DMS 273 treated with DMSO at 0.1 percent for 48 hours (cell line): ENCODE measurements at places on chromosomes 11 and 22.

GRCh38 chr11:62914416-62914815 is 6.7 kb downstream of the CHRM1 start:
- DNase-seq: no peak

DNA sequence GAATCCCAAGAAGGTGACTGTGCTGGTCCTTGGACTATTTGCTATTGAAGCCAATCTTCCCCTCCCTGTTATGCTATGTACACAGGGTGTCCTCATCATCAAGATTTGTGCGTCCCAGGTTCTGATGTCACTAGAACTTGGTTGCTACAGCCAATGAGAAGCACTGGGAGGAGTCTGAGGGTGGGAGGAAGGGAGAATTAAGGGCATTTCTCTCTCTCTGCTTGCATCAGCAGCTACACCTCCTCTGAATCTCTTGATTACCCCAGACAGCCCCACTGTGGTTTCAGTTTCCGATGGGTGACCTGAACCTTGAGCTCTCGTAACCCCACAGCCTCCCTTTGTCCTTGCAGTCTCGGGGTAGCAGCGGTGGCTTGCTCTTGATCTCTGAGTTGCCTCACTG is 212.4 kb upstream of the SESN3 start:
- DNase-seq: no peak

GRCh38 chr11:34274712-34275398 is 83.0 kb downstream of the ABTB2 start:
- no peak for DNase-seq

DNA sequence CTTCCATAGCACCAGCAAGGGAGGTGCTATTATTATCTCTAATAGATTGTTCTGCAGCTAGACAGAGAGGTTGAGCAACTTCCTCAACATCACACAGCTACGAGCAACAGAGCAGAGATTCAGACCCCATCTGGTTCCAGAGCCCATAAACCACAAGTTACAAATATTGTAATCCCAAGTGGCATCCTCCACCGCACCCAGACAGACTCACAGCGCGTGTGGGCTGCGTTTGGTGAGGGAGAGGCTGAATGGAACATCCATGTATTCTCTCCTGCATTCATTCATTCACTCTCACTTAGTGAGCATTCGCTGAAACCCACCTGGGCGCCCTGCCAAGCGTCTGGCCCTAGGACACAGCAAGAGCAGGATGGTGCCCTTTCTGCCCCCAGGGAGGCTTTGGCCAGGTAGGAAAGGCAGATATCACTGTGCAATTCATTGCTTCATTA is 33.5 kb downstream of the LIF start:
- no peak for DNase-seq

DNA sequence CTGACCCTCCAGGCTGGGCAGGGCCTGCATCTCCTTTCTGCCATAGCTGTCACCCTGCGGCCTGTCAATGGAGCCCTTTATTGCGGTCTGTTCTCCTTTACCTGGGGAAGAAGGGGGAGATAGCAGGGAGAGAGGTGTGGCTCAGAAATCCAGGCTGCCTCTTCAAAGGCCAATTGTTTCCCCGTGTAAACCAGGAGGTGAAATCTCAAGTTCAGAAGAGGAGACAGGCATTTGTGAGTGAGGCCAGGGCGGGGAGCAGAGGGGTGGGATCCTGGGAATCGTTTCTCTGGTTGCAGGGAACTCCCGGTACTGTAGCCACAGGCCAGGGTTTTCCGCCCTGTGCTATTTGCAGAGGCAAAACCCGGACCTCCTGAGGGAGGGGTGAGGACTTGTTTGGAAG is 9.1 kb downstream of the DCPS start:
- DNase-seq: no peak

GRCh38 chr11:69293819-69294505 is at the start of gene MYEOV:
MYEOV (plus strand) TSS chr11:69294155; CDS start chr11:69295355, 1,200 bp downstream.
- no peak for DNase-seq

GRCh38 chr11:126949066-126949891 is 51.3 kb downstream of the KIRREL3 start:
- DNase-seq: no peak

DNA sequence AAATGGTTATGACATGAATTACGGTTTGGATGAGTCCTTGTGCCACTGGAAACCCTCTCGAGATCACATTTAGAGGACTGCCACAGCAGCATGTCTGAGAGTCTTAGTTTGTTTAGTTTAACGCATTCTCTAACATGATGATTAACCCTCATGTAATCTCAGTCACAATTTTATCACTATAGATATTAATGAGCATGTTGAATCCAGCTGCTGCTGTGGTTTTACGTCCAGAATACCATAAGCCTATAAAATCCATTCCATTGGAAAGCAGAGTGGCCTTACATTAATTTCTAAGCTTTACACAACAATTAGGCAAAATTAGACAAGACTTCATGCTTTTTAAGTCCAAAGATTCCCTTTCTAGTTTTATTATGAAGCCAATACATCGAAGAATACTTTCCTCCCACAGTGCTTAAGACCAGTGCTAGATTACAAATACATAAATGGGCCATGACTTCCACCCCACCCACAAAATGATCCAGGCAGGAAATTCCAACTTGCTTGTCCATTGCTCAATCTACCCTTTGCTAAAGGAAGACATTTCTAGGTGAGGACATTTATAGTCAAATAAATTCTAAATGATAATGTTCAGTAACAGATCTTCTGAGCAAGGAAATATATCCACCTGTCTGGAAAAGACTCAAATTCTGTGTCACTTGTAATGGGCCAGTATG is 3.5 kb upstream of the ELMOD1 start:
- DNase-seq: no peak

DNA sequence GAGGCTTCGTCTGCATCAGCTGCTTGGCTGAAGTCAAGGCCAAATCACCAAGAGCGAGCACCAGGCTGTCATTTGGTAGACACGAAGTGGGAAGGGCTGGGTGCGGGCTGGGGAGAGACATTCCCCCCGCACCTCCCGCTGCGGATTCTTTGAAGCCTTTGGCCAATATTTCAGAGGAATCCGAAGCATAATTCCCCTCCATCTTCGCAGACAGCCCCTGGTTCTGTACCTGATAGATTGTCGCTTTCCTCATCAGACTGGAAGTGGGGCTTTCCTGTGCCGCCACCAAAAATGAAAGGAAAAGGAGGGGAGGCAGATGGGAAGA is 15.3 kb downstream of the BLID start:
- no peak for DNase-seq

GRCh38 chr11:16969010-16969999 is 44.9 kb downstream of the PLEKHA7 start:
- DNase-seq: no peak

- DNase-seq: no peak
These were observed 1221.7 kb downstream of the BRD1 start for GRCh38 chr22:48605856-48606481.

DNA sequence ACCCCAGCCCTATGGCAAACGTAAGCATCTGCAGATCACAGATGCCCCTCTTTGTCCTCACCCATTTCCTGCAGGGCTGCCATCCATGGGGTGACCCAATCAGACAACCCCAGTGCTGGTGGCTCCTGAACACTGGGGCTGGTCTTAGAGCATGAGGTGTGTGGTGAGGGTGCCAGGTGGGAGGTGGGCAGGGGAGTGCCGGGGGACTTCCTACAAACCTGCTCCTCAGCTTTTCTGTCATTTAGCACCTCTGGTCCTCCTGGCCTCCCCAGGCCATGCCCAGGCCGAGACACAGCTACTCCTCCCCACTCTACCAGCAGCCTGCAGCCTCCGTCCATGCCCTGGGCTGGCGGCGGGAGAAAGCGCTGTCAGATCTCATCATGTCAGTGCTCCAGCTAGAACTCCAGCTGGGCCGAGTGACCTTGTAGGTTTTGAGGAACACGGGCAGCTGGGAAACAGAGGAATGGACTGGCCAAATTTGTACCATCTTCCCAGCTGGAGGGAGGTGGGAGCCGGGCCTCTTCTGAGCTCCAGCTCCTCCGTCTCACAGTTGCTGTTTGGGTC is 157.7 kb upstream of the NECTIN1 start:
- no peak for DNase-seq

GRCh38 chr11:122030286-122030685 is 85.7 kb downstream of the BLID start:
- no peak for DNase-seq

DNA sequence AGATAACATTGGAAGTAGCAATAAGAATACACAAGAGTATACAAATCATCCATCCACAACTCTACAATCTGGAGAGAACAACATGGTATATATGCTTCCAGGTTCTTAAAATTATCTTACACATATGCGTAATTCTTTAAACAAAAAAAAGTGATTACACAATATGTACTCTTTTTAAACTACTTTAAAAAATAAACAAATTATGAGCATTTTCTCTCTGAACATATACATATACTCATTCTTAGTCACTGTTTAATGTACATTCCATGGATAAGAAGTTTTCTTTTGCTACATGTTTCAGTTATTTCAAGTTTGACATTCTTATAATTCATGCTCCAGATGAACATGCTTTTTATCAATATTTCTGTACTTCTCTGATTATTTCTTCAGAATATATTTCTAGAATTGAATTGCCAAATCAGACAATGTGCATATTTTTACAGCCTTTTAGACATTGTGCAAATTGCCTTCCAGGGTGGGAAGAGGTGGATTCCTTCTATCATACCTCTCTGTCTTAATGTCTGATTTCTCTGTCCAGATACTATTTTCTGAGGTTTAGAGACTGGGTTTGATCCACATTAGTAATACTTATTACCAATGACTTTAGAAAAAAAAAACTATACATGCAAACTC is 551.6 kb downstream of the METTL15 start:
- no peak for DNase-seq

DNA sequence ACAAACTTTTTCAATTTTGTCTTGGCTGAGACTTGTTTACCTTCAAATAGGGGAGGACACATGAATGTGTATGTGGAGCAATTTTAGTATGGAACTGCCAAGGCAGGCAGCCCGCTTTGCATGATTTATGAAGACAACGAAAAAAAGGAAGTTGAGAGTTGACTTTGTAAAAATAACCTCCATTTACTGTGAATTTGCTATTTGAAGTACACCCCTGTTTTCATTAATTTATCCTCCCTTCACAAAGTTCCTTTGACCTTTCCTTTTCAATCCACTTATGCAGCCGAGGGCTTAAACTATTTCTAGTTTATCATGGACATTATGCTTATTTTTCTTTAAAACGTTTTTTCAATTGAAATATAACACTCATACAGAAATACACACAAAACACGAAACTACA is 369.6 kb upstream of the CADM1 start:
- no peak for DNase-seq

DNA sequence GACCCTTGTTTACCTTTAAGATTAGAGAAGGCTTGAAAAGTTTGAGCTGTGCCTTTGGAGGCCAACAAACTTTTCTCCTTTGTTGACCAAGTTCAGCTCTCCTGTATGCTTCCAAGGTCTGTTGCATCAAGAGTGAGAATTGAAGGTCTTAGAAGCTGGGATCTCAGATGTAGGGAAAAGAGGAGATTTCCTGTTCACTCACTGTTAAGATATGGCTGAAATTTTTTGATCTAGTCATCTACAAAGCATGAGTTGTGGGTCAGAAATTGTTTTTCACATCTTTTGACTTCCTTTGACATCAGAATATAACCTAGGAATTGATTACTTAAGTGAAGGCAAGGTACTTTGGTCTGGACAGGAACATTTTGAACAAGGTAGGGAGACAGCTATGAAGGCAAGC is 12.1 kb downstream of the OR51B4 start:
- no peak for DNase-seq

DNA sequence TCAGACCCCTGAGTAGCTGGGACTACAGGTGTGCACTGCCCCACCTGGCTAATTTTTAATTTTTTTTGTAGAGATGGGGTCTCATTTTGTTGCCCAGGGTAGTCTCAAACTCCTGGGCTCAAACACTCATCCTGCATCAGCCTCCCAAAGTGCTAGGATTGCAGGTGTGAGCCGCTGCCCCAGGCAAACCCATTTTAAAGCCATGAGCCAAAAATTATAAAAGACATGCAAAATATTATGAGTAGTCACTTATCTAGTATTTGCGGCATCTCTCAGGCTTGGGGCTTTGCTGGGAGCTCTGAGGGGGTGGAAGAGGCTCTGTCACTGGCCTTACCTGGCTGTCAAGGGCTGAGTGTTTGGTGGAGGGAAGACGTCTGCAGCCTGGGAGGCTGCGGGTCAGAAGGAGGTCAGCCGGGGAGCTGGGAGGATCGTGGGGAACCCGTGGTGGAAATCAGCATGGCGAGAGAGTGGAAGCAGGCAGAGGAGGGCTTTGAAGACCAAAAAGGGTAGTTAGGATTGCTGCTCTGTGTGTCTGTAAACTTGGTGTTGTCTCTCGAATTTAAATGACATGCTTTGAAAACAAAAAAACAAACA is 69.1 kb upstream of the PARVG start:
- no peak for DNase-seq

DNA sequence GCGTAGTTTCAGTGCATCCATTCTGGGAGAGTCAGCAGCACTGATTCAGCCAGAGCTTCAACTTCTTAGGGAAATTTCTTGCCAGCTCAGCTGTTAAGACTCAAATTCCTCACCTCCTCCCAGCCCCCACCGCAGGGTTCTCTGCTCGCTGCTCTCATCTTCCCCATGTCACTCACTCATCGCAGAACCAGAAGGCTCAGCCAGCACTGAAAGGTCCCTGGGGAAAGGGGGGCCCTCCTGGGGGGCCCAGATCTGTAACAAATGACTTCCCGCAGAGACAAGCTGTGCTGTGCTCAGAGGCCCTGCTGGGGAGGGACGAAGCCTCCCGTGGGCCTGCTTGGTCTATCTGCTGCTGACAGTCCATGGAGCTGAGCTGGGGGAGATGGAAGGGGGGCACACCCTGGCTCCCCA is 220.6 kb downstream of the NTM start:
- no peak for DNase-seq

DNA sequence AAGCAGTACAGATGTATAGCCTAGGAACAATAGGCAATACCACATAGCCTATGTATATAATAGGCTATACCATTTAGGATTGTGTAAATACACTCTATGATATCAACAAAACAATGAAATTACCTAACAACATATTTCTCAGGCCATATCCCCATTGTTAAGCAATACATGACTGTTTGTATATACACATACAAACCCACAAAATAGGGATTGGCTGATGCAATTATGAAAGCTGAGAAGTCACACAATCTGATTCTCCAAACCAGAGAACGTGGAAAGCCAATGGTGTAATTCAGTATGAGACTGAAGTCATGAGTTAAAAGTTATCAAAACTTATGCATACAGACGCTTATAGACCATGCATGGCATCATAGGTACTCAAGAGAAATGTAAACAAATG is 700.1 kb upstream of the RAG2 start:
- no peak for DNase-seq

GRCh38 chr22:46622081-46622521 is 1.9 kb downstream of the GRAMD4 start:
- DNase-seq: no peak

DNA sequence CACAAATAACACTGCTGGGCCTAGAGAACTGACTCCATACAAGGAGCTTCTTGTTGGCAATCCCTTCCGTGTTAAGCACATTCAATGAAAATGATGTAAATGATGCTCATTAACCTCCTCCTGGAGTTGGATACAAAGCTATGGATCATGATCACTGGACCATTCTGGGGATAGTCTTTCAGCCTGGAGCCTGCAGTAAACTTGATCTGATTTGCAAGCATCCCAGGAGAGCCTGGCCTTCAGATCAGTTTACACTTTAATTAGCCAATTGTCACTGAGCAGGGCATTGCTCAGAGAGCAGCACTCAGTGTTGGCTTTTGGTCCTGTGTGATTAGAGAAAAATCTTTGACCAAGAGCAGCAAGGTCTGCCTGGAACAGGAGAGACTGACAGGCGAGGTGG is 45.6 kb downstream of the ARFGAP3 start:
- no peak for DNase-seq

GRCh38 chr11:114073007-114073827 is 13.7 kb downstream of the ZBTB16 start:
- DNase-seq: no peak

- no peak for DNase-seq
These were observed 101.7 kb downstream of the SGSM3 start for GRCh38 chr22:40472051-40472450.
